ENCODE measurements at places on chromosomes 2 and 18.

GRCh38 chr2:41947701-41948396 lies 100.0 kb upstream of the PKDCC start:
- no peak for DNase-seq

DNA sequence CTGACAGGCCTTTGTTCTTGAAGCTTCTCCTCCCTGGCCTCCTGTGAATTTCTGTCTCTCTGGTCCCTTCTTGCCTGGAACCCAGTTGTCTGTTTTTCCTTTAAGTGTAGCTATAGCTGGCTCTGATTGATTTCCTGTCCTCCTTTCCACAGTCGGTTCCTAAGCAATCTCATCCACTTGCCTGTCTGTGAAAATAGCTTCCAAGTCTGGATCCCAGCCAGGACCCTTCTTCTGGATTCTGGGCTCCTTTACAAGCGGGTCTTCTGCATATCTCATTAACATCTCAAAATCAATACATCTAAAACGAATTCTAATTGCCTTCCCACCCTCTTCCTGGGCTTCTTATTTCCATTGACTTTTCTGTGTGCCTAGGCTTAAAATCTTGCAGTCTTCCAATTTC lies 124.9 kb downstream of the DAW1 start:
- no peak for DNase-seq

DNA sequence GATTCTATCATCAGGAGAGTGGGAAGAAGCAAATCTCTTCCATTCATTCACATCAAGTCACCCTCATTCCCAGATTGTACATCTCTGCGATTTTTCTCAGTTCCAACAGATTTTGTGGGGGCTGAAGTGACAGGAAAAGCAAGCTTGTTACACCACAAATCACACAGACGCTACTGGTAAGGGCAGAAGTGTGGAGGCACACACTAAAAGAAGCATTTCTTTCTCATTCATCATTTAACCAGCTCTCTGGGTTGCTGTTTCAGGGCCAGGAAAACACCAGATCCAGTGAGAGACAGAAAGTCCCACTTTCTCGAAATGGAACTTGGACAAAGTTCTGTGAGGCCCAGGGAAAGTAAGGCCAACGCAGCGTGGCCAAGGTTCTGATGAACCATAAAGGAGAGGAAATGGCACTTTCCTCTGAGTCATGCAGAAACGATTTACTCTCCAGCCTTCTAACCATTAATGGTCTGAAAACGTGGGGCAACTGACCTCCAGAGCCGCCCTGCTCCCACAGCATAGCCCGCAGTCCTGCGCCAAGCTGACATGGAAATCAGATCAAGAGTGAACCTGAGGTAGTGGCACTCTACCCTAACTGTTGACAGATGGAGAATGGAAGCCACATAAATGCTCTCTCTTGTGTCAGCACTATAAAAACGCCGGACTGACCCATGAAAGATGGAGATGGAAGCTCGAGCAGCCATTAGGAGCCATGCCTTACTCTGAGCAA lies 191.0 kb downstream of the C1D start:
- DNase-seq = no peak

DNA sequence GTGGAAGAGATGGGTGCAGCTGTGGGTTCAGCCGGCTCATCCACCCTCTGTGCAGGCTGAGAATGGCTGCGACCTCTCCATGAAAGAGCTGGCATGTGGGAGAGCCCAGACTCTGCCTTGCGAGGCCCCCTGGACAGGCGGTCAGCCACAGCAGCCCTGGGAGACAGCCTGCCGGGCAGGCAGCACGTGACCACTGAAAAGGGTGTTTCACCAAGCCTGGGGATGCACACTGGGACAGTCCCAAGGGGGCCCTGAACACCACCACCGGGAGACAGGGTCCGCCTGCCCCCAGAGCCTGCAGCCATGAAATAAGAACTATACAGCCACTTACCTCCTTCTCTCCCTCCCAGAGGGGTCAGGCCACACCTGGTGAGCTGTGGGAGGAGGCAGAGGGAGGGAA lies 11.5 kb downstream of the RFX8 start:
- DNase-seq = no peak

DNA sequence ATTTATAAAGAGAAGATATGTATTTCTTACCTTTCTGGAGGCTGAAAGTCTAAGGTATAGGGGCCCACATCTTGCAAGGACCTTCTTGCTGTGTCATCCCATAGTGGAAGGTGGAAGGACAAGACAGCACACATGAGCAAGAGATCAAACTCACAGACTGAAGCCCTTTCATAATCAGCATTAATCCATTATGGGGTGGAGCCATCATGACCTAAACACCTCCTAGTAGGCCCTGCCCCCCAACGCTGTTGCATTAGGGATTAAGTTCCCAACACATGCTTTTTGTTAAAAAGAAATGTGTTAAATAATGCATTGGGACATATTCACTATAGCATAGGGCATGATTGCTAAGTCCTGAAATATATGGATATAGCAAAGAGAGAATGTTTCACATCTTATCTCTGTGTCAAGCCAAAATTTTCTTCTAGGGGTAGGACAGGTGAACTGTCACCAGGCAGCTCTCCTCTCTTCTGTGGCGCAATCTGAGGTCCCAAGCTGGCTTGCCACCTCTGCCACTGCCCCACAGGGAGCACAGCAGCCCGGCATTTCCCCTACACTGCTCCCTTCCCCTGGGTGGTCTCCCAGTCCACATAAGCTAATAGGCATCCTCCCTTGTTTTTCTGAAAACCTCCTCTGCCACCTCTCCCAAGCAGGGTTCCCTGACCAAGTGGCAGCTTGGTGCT lies 8.3 kb upstream of the CTIF start:
- no peak for DNase-seq
